ENCODE measurements at places on chromosomes 7 and 10.

GRCh38 chr7:31729195-31729804 is 42.3 kb downstream of the PPP1R17 start:
- DNase-seq: no peak

DNA sequence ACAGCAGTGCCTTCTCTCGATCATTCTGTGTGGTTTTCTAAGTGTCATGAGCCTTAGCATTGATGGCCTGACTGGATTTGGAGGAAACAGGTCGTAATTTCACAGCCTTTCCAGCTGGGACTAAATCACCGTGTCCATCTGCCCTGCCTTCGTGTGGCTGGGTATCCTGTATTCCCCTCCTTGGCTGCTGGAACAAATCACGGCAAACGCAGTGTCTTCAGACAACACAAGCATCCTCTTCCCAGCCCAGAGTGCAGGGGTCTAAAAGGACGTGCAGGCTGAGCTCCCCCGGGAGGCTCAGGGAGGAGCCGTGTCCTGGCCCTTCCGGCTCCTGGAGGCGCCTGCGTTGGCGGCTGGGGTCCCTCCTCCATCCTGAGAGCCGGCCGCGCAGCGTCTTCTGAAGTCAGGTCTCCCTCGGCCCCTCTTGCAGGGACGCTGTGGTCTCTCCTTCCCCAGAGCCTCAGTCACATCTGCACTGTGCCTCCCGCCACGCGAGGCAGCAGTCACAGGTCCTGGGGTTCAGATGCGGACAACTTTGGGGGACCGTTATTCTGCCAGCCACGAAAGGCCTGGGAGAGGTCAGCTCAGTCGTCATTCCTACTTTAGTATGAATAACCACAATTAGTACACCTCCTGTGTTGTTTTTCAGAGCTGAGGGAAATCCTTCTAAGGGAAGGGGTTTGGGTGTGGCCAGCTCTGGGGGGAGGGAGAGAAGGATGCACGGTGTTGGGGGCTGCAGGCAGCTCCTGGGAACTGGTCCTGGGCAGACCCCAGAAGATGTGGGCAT is 41.1 kb downstream of the FAM20C start:
- DNase-seq: no peak

DNA sequence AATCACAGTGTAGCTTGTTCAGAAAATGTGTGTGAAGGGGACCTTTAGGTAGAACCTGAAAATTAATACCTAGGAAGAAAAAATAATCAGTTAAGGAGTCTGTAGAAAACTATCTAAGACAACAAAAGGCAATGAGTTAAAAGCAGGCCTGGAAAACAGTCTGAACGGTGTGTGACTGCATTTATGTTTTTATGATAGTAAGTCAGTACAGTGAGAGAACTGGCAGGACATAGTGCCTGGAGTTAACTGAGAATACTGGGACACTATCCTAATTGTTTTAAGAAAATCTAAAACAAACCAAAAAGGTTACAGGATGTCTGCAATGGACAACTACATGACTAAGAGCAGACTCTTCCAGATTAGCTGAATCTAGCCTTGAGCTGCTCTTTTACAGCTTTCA is 17.9 kb downstream of the CRPPA start:
- DNase-seq: no peak

GRCh38 chr10:4918236-4918635 is 45.0 kb upstream of the AKR1C1 start:
- no peak for DNase-seq

DNA sequence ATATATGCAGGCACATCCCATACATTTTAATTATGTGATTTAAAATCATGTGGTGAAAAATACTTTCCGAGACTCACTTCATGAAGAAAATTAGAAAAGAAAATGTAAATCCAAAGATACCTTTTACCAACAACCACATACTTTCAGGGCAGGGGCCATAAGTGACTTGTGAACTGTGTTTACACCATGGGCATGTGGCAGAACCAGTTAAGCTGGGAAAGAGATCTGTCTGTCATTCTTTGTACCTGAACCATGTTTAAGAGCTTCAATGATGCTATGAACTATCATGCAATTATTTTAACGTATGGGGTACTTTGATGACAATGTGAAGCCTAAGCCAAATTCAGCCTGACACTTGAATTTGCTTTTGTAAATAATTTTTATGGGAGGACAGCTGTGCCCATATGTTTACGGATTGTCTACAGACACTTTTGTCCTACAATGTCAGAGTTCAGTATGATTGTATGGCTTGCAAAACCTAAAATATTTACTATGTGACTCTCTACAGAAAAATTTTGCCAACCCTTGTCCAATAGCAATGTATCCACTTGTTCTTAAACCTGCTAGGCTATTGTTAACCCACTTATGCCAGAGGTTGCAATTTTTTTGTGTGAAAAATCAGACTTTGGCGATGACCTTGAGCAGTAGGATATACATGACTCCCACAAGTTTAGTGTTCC is 654.6 kb downstream of the TNS3 start:
- no peak for DNase-seq

DNA sequence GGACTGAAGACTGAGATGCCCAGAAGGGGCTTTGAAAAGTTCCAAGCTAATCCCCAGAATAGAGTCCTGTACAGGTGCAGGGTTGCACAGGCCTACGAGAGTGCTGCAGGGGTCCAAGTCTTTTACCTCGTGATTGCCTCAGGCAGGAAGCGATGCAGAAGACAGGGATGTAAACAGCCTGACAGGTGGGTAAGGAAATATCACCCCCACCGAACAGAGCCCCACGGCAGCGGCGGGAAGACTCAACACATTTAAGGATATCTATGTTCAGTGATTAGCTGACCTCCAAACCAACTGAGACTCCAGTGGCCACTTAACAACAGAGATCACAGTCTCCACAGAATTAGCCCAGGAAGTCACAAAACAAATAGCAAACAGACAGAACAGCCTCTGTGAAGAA is 73.9 kb upstream of the VIPR2 start:
- DNase-seq: no peak

DNA sequence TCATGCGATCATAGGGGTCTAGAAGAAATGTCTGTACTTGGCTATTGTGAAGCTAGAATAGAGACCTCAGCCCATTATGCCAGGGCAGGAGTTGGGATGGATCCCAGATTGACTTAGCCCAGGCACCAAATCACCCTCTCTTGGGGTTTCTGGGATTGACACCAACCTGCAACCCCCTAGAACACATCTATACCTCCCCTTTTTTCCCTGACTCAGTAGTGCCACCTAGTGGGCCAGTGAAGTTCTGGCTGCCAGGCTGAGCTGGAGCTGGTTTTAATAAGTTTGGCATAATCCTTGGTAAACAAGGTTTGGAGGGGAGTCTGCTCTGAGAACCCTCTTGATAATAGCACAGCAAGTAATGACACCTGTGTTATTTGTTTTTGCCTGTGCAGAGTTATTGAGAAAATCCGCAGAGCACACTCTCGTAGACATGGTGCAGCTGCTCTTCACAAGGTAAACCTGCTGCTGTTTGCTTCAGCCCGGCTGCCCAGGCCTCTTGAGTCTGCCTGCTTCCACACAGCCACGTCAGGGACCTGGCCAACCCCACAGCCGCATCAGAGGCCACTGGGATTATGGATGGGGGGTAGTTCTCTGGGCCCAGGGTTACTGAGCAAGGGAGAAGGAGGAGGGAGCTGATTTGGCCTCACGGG is 43.3 kb upstream of the NFKB2 start:
- peak; percentile 10 for DNase-seq

GRCh38 chr10:44627591-44628354 is 242.9 kb upstream of the CXCL12 start:
- DNase-seq: no peak

DNA sequence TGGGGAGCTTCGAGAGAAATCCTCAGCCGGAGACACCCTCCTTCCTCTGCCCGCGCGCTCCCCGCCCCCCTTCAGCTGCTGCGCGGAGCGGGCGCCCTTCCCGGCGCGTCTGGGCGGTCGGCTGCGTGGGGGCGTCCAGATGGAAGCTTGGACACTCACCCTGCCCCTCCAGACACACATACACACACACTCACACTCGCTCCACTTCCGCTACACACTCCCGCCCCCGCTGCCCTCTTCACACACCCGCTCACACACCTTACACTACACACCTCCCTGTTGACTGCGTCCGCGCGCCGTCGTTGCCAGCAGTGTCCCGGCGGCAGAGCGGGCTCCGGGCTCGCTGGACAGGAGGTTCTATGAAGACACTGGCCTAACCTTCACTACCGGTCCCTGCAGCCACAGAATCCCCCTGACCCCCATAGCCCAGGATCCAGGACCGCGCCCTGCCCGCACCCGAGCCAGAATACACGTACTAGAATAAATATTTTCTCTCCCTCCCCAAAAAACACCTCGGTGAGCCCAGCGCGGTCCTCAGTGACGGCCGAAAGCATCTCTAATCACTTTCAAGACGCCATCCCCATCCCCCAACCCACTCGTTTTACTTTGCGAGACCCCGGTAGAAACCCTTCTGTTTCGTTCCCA is 1.1 kb upstream of the EGR2 start:
- DNase-seq: no peak

Data from NCI-H526 treated with DMSO at 0.1 percent for 48 hours (cell line).